ENCODE measurements at places on chromosomes 2 and 18. TPM values are rescaled to one million over a fixed set of nuclear protein-coding genes. Genes with fewer than 3 reads are reported as not detected.

Gene KLHL30
- total RNA-seq = 0.90 TPM

Gene SERPINB11
- not detected for total RNA-seq

Gene LANCL1
- total RNA-seq = 32.2 TPM

Gene MYO1B
- 231 TPM for total RNA-seq

GRCh38 chr2:100383306-100383705, 34.2 kb downstream of the CHST10 start:
- H3K36me3 ChIP-seq = no peaks in the 10 kb centered on the region
- H3K4me1 ChIP-seq = peaks cover 4% of the 10 kb centered on the region
- H3K4me3 ChIP-seq = no peak overlapping the region

DNA sequence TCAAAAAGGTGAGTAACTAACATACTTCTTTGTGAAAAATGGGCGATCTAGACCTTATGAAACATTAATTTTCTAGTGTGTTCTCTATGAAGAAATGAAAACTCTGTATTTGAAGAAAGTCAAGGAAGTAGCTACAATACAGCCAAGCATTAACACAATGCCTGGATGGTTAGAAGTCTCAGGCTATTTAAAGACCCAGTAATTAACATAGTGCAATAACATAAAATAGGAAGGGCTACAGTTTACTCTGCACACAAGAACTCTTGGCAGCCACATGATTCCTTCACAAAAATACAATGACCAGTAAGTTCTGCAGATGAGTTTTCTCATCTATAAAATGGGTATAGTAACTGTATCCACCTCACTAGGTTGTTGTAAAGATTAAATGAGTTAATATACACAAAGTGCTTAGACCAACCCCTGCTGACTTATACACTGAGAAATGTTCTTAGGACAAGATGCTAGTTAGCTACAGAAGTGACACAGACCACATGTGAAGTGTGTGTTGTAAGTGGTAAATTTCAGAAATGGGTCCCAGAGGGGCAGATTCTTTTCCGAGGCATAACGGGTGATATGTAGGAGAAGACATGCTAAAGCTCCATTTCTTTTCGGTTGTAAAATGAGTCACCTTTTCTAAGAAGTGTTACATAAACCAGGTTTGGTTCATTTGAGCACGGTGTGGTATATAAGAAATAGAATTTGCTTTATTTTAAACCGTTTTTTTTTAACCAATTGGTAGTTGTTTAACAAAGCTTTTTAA, 61.8 kb downstream of the CXCR4 start:
- H3K27me3 ChIP-seq = no peaks in the 10 kb centered on the region
- no peaks in the 10 kb centered on the region for H3K4me1 ChIP-seq
- H3K36me3 ChIP-seq = no peaks in the 10 kb centered on the region
- no peak overlapping the region for H3K27ac ChIP-seq
- no peak overlapping the region for H3K4me3 ChIP-seq

DNA sequence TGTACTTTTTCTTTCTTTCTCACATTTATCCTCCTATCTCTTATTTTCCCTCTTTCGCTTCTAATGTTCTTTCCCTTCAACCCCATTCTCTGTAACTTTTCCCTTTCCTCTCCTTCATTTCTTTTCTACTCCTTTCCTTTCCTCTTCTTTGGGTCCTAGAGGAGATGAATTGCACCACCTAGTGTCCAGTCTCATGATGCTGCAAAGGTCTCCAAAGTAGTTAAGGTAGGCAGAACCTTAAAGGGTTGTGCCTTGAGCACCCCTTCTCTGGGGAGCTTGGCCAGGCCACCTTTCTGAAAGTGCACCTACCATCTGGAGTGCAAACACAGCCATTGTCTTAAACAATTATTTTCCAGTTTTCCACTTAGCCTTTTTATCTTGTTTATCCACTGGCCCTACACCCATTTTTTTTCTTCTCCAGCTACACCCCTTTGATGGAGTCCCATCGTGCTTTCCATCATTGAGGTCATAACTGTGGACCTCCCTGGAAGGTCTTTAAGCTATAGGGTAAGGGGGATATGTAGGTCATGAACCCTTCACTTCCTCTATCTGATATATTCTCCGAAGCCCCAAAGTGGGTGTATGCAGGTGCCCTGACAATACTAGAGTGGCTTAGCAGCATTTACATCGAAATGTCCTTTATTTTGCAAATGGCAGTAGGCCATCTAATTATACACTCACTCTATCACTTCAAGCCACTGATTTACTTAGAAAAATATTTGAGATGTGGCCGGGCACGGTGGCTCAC, 155.9 kb downstream of the ESCO1 start:
- no peak overlapping the region for H3K27ac ChIP-seq
- H3K4me3 ChIP-seq = no peak overlapping the region
- no peak for DNase-seq
